Activated CD4-positive, alpha-beta T cell treated with anti-CD3 and anti-CD28 coated beads for 4 hours (primary cell): ENCODE measurements at places on chromosomes 6 and 20.

GRCh38 chr6:6008089-6008647 is 1.4 kb upstream of the NRN1 start:
- DNase-seq, result no peak

DNA sequence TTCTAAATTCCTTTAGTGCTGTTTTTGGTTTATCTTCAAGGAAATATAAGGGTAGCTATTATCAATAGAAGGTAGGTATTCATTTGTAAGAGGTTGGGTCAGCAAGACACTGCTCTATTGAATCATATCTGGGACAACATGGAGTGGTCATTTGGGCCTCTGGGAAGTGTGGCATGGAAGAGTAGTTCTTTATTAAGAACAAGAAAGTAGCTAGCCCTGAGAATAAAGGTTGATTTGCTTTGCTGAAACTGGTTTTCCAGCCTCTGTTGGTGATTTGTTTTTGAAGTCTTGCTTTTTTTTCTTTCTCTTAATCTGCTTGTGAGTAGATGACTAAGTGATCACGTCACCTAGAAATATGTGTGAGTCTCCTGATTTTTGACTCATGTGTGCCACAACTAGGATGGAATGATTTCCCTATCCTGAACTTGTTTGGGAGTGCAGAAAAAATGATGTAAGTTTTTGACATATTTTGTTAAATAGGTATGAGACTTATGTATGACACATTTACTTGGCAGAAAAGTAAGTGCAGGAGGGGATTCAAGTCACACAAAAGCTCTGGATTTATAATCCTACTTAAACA is 381.8 kb downstream of the CENPW start:
- DNase-seq, result no peak

- no peak for DNase-seq
Observed at GRCh38 chr6:137323860-137324259, 104.7 kb upstream of the IFNGR1 start.

- DNase-seq, result no peak
Observed at GRCh38 chr6:92538926-92539325, 880.4 kb downstream of the EPHA7 start.

GRCh38 chr20:62063315-62063980 is 2.2 kb downstream of the TAF4 start:
- DNase-seq, result no peak

- DNase-seq, result no peak
Observed at GRCh38 chr6:39289490-39289889, 24.7 kb downstream of the KCNK17 start.
